Stimulated activated naive CD8-positive, alpha-beta T cell treated with anti-CD3 and anti-CD28 coated beads, Interleukin-15, Interleukin-2, amounts not matched to agents 100 U/mL and 50 U/mL, for 24 hours (primary cell): ENCODE measurements at places on chromosomes 12 and 14.

DNA sequence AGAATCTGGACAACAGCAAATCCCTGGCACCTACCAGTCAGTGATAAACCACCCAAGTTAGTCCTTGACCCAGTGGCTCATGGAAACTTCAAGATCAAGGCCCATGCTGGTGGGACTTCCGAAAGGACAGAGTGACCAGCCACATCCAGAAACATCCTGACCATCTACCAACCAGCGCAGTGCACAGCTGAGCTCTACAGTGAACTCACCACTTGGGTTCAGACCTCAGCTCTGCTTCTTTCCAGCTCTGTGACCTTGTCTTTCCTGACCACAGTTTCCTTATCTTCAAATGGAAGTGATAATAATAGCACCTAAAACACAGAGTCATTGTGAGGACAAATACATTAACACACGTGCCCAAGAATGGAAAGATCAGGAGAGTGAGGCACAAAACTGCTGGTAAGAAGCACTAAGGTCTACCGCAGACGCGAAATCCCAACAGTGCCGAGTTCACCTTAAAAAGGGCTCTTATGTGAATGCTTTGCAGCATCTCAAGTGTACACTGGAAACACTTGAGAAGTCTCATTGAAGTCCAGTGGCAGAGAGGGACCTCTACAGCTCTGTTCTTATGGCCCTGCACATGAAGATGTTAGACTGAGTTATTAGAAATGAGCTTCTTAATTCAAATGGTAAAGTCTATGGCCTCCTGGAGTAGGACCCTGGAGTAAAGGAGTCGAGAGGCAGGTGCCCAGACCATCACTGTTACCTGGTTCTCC lies 128.8 kb downstream of the CCDC60 start:
- DNase-seq, result no peak

GRCh38 chr12:102763061-102763460 lies 154.0 kb downstream of the PAH start:
- no peak for DNase-seq

- no peak for DNase-seq
These were observed 184.2 kb downstream of the TMTC2 start for GRCh38 chr12:82870771-82871377.

DNA sequence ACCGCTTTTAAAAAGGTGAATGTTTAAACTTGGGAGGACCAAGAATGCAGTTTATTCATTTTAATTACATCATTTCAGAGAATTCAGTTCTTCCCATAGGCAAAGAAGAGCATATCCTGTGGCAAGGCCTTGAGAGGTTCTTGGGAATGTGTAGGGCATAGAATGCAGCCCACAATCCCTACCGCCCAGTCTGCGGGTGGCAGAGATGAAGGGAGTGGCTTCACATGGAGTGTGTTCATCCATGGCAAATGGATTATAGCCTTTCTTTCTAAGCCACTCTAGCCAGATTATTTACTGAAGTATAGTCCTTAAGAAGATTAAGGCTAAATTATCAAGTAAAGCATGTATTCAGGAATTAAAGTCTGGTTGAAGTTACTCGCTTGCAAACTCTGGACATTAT lies 97.4 kb downstream of the TSPAN8 start:
- DNase-seq, result no peak

DNA sequence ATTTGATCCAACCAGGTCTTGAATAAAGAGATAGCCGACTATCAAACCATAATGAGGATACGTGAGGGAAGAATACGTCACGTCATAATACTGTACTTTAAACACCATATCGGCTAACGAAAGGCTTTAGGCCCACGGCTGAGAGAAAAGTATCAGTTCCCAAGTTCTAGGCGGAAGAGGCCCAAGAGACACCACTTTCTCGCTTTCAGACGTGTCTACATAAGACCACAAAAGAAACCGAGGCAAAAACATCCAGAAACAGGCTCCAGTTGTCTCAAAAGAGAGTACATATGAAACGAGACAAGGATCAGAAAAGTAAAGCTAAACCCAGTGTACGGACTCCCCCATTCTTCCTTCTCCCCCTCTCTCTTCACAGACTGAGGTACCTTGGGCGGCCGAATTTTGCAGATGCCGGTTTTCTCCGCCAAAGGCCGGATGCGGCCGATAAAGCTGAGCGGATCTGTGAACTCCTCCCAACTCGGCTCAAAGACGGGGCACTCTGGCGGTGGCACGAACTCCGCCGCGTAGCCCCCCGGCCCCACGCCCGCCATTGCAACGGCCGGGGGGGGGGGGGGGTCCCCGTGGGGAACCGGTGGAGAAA lies 479 bp downstream of the KDM5A start:
- DNase-seq, result peak; percentile 55

DNA sequence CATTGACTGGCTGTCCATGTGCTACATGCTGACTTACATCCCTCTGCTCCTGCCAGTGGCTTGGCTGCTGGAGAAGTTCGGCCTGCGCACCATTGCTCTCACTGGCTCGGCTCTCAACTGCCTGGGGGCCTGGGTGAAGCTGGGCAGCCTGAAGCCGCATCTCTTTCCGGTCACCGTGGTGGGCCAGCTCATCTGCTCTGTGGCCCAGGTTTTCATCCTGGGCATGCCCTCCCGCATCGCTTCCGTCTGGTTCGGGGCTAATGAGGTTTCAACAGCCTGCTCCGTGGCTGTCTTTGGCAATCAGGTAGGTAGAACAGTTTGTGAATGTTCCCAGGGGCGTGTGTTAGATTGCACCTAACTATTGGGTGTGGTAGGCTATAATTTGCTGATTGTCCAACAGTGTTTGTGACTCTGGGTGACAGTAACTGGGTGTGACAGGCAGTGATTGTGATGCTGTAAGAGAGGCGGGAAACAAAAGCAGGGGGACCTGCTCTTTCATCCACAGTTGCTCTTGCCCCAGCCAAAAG lies 981 bp downstream of the FLVCR2 start:
- DNase-seq, result no peak

DNA sequence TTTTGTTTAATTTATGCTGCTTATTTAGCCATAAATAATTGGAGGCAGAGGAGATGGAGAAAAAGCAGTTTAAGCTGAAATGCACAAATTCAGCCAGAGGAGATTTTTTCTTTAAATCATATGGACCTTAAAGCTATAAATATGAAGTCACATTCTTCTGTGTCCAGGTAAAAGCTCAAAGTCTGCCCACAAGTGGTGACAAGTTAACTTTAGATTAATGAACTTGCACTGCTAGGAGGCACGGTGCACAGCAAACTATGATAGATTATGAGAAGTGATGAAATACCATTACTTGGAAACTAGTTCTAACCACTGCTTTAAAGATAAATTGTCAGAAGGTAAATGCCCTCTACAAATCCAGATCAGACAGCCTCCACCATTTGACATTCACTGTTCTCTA lies 69.0 kb downstream of the IFT81 start:
- DNase-seq, result no peak

DNA sequence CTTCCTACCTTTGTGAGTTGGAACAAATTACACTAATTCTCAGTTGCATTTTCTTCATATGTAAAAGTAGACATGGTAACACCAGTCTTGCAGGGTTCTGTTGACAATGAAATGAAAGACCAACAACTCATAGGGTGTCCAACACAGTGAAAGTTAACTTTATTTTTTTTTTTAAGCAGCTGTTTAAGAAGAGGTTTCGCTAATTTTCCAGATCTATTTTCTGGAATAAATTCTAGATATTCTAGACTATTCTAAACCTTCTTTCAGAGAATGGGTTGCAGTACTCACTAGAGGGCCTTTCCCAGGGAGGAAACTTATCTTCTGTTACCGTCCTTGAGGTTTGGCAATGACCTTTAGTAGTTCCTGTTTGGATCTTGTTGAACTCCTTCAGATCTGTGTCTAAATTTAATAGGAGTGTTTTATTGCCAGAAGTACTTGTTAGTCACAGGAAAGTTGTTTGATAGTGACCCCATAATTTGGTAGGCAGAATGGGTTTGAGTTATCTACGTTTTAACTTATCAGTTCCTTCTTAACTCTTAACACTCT lies 2.8 kb upstream of the ART4 start:
- DNase-seq, result no peak

DNA sequence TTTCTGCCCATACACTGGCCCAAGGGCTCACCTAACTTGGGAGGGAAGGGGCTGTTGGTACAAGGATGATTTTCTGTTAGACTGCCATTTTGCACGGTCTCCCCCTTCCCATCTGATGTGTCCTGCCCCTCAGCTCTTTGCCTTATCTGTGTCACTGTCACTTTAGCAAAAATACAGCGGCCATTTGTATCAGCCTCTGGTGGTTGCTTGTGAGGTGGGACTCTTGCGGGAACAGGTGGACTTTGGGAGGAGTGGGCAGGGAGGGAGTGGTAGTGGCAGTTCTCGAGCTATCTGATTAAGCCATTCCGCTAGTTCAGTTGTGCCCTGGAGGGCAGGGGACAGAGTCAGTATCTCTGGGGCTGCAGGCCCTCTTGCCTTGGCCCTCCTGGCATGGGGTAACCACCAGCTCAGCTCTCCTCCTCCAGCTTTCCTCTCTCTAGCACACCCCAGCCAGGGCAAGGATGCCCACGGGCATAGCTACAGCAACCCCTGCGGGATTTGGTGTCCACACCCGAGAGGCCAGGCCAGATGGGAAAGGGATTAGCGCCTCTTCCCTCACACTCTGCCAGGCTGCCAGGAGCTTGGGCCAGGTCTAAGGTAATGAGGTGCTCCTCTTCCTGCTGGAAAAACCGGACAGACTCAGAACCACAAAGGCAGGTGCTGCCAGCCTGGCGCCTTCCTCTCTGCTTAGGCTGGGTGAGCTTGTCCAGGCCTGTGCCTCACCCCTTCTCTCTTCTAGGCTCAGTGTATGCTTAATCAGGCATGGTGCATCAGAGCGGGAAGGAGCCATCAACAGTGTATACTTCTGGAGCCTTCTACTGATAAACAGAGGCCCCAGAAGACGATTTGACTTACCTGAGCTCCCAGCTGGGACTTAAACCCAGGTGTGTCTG lies 8.7 kb downstream of the SLC48A1 start:
- no peak for DNase-seq

DNA sequence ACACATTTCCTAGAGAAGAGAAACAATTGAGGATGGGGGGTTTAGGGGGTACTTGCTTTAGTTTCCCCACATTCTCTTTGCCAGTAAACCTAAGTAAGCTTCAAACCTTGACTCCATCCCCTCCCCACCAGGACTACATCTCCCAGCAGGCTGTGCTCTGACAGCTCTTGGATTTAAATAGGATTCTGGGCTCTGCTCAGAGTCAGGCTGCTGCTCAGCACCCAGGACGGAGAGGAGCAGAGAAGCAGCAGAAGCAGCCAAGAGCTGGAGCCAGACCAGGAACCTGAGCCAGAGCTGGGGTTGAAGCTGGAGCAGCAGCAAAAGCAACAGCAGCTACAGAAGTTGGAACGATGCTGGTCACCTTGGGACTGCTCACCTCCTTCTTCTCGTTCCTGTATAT lies 20.6 kb downstream of the RDH12 start:
- DNase-seq, result no peak

DNA sequence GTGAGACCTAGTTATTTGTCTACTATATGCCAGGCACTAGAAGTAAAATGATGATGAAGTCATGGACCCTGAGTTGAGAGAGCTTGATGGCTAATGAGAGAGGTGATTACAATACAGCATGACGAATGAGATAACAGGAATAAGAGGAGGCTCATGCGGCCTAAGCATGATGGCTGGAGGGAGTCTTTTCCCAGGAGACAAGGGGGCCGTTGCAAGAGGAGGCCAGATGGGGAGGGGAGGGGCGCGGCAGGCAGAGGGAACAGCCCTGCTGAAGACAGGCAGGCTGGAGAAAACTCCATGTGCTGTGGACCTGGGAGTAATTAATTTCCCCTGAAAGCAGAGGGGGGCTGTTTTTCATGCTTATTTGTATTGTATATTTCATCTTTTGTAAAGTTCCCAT lies 144.7 kb upstream of the RFLNA start:
- DNase-seq, result no peak

- DNase-seq, result no peak
These were observed 2.9 kb upstream of the CMAS start for GRCh38 chr12:22042976-22043669.

GRCh38 chr14:69268763-69269162 lies 8.8 kb downstream of the GALNT16 start:
- no peak for DNase-seq

GRCh38 chr14:100769035-100769939 lies 42.6 kb downstream of the DLK1 start:
- no peak for DNase-seq

DNA sequence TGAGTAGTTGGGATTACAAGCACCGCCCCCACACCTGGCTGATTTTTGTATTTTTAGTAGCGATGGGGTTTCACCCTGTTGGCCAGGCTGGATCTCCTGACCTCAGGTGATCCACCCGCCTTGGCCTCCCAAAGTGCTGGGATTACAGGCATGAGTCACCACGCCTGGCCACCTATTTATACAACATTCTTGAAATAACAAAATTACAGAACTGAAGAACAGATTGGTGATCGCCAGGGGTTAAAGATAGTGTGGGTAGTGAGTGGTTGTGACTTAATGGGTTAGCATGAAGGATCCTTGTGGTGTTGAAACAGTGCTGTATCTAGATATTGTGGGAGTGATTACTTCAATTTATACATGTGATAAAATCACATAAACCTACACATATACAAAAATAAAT lies 7.4 kb downstream of the GLIPR1L1 start:
- DNase-seq, result no peak

- DNase-seq, result no peak
These were observed 356 bp downstream of the OR4Q2 start for GRCh38 chr14:20002319-20002718.

DNA sequence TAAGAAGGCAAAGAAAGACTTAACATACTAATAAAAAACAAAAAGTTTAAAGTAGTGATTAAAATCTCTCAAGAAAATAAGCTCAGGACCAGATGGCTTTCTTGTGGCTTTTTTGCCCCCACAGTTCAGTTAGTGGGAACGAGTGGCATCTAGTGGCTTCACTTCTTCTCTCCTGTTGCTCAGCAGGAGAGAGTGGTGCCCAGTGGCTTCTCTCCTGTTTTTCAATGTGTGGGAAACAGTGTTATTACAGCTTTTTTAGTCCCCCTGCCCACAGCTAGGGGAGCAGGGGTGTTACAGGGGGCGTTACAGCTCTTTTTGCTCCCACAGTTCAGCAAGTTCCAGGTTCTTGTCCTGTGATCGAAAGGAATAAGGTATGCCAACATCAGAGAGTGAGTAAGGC lies 135.2 kb downstream of the RERGL start:
- no peak for DNase-seq

DNA sequence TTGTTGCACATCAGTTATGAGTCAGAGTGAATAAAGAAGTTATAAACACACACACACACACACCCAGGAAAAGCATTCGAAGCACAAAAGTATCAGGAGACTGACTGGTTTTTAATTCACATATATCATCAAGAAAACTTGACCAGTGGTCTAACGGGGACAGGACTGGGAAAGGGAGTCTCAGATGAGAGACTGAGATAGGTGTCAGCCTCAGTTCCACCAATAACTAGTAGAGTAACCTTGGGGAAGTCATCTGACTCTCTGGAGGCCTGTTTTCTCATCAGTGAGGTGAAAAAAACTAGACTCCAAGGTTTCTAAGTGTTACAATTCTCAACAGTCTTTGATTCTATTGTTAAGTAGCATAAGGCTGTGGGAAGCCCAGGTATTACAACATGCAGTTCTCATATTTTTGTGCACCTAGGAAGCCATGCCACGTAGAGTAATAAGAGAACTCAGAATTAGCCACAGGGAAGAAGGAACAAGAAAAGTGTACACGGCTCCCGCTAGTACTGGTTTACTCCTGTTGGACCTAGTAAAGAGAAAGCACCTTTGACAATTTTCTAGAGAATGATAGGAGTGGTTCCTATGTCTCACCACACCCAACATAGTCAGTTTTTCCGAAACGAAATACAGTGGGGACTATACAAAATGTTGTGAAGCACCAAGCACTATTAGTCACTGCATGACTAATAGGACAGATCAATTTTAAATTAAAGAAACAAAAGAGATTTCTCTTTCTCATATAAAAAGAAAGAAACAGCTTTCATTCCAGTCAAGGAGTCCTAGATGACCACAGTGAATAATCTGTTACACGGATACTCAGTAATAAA lies 5.0 kb downstream of the PPTC7 start:
- DNase-seq, result peak; percentile 33
